ENCODE measurements at places on chromosomes 2 and 18. TPM values are rescaled to one million over a fixed set of nuclear protein-coding genes. Genes with fewer than 3 reads are reported as not detected.

The NEU2 gene
- not detected for total RNA-seq

The PAX8 gene
- 3.7 TPM for total RNA-seq

The FAM136A gene
- 27.4 TPM for total RNA-seq

The NPHP1 gene
- 16.8 TPM for total RNA-seq

The LYG1 gene
- total RNA-seq, result 0.69 TPM

The KIF5C gene
- 222 TPM for total RNA-seq
